ENCODE measurements at places on chromosomes 7 and 10.

DNA sequence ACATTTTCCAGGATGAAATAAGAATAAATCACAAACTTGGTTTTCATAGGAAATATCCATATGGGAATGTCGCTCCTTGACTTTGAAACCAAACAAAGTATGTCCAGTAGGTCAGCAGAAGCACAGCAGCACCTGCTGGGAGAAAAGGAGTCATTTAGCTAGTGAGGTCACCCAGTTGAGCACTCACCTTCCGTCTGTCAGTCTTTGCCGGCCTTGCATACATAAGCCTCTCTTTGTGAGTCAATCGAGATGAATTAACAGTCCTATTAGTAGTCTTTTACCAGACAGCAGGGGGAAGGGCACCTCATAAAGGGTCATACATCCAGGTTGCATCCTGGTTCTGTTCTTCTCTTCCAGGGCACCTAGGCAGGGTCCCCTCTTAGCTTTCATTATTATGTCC is 232.5 kb upstream of the FZD1 start:
- DNase-seq = no peak

GRCh38 chr10:97047788-97048187 is 138.0 kb downstream of the SLIT1 start:
- no peak for DNase-seq

DNA sequence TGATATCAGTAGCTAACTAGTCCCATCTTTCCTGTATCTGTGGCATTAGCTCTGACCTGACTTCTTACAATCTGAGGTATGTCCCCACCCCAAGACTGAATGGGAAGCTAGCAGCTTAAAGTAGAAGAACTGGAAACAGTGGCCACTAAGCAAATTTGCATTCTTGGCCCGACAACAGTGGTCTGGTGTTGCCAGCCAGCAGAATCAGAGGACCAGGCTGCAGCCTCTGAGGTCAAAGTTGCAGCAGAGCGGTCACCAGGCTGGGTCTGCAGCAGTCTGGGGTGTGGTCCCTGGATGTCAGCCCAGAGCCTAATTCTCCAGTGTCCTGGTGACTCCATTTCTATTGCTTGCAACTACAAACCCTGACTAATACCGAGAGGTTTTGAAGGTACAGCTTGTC is 26.3 kb downstream of the FAM107B start:
- no peak for DNase-seq

- no peak for DNase-seq
These were observed 10.7 kb downstream of the CALD1 start for GRCh38 chr7:134789967-134790685.

- no peak for DNase-seq
These were observed 16.0 kb upstream of the GALNTL5 start for GRCh38 chr7:151940048-151940811.

GRCh38 chr10:79507440-79508167 is 4.7 kb upstream of the EIF5AL1 start:
- DNase-seq = no peak

DNA sequence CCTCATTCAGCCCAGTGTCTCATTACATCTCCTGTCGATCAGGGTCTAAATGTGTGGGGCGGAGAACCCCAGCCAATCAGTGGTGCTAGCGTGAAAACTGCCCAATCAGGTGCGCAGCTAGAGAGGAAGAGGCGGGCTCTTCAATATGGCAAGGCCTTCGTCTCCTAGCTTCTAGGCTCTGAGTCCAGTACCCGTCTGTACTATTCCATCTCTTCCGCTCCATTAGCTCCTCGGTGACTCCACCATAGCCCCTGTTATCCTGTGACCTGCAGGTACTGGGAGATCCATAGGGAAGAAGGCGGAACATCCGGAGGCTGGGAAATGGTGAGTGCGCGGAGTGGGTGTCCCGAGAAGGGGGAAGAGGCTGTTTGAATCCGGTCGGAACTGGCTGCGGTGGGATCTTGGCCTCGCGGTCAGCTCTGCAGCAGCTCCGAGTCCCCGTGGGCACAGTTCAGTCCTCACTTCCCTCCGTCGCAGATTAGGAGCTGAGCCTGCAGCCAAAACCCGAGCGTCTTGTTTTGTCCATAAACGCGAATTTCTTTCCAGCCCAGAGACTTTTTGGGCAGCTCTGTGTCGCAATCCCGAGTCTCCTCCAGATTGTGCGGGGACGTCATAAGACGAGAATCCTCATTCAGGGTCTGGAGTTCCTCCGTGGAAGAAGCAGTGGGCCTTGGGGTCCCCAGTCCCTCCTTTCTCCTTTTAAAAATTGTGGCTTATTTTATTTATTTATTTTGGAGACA is at the start of gene ZNF727:
TSS of gene ZNF727 (plus strand) at position 134 of the 740 bp plus-strand sequence. CDS start at position 322, 188 bp downstream.
- no peak for DNase-seq

- no peak for DNase-seq
These were observed 29.1 kb downstream of the CCDC6 start for GRCh38 chr10:59877191-59877671.

DNA sequence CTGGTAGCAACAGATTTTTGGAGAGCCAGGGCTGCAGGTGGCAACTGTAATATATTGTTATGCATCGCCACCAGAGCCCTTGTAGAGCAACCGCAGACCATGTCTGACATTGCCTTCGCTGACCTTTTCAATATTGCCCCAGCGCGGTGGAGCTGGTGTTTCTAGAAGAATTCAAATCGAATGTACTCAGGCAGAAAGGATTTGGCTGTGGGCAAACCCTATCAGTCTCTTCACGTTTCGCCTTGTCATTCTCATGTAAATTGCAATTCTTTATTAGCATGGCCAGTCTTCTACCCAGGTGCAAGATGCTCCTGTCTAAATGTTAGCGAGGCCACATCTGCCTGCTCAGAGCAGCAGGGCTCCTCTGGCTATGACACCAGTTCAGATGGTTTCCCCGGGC is 490.2 kb upstream of the AUTS2 start:
- no peak for DNase-seq

DNA sequence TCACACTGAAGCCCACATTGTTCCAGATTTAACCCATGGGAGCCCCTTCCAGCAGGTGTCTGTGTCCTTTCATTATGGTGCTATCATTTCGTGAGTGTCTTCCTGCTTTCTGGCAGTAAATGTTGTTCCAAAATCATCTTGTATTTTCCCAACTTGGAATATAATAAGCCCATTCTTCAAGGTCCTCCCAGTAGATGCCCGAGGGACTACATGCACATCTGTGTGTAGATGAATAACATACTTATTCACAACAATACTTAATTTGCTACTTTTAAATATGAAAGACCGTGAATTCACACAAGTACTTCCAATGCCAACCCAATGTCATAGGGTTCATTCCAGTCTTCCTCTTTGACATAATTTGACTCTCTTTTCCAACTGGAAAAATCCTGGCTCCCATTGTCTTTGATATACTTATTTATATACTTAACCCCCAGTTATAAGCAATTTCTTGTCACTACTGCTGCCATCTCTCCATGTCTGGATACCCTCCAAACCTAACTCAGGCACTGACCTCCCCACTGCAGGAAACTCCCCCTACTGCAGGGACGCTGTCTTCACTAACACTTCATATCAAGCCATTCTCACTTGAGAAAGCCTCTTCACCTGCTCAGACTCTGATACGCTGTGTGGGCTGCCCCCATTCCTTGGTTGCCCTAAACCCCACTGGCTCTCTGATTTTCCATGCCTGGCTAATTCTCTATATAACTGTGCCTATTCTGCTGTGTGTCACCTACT is 1119.2 kb downstream of the CNTNAP2 start:
- DNase-seq = no peak

GRCh38 chr7:84049071-84049836 is 145.3 kb downstream of the SEMA3A start:
- no peak for DNase-seq

DNA sequence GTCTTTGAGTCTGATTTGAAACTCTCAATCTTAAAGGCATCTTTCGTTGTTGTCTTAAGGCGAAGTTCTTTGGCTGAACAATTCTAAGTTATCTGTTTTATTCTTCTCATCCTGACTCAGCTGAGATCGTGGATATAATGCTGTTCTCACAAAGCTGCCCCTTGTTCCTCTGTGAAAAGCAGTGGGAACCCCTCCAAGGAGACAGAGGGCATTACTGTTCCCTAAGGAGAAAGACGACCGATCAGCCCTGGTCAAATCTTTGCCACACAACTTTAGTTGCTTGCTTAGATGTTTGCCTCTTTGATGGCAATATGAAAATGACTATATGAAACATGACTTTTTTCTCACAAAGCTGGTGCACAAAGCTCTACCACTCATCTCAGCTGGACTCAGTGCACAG is 1016.7 kb downstream of the REEP3 start:
- DNase-seq = no peak

DNA sequence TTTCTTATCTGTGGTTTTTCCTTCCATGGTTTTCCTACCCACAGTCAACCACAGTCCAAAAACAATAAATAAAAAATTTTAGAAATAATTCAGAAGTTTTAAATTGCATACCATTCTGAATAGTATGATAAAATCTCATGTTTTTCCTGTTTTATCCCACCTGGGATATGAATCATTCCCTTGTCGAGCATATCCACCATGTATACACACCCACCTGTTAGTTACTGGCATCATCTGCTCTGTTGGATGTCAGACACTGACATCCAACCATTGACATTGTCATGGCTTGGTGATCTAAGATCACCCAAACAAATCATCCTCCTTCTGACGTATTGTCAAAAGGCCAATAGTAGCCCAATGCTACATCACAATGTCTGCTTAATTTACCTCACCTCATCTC is 749.8 kb downstream of the TNS3 start:
- DNase-seq = no peak

DNA sequence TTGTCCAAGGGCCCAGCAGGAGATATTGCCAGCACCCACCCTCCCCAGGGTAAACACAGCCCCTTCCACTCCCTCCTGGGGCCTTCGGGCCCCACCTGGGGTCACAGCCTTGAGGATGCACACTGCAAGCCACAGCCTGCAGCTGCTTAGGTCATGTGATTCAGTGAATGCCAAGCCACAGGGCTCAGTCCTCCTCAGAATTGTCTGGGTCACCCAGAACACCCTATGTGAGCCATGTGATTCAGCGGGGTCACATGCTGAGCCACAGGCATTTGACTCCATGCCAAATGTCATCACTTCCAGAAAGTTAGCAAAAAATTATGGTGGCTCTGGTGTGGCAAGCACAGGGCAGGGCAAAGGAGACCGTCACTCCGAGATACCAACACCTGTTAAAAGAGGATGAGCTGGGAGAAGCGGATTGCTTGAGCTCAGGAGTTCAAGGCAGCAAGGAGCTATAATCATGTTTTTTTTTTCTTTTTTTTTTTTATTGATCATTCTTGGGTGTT is 17.2 kb upstream of the PSAP start:
- DNase-seq = no peak

GRCh38 chr7:68853254-68853653 is 745.0 kb upstream of the AUTS2 start:
- DNase-seq = no peak

GRCh38 chr7:3430588-3430987 is 129.5 kb downstream of the SDK1 start:
- no peak for DNase-seq

DNA sequence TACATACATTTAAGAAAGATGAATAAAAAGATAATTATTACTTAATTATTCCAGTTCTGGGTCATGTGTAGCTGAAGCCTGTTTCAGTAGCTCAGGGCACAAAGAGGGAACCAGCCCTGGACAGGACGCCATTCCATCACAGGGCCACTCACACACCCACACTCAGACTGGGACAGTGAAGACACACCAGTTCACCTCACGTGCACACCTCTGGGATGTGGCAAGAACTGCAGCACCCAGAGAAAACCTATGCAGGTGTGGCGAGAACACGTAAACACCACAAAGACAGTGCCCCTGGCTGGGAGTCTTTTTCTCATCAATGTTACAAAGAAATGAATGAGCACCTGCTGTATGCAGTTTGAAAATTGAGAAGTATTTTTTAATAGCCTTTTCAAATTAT is 1.6 kb upstream of the IDI1 start:
- DNase-seq = no peak

DNA sequence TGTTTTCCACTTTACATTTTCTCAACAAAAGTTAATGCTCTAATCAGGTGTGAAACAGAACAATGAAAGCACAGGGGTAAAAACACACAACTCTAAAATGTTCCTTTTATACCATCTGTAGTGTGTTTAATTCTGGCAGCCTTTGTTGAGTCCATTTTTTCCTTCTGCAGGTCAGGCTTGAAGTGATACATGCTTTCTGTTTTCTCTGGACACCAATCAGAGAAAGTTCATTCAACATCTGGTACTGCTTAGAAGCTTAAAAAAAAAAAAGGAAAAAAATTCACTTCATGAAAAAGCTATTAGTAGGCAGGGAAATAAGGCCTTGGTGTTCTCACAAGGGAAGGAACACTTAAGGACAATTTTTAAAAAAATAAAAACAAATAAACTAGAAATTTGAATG is 231.3 kb upstream of the RHOBTB1 start:
- DNase-seq = no peak

DNA sequence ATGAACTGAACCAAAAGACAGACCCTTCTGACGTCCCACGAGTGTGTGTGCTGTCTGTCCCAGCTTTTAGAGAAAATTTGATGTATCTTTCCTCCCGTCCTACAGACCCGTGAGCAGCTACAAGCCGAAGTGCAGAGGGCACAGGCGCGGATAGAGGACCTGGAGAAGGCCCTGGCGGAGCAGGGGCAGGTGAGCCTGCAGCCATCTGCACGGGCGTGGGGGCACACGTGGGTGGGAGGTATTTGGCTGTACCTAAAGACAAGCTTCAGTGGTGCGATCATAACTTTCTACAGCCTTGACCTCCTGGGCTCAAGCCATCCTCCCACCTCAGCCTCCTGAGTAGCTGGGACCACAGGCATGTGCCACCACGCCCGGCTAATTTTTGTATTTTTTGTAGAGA is 41.7 kb upstream of the DPYSL4 start:
- DNase-seq = no peak

Measured in GDM1 (cell line).